Fibroblast of skin of left biceps (primary cell): ENCODE measurements at places on chromosomes 6 and 20.

GRCh38 chr6:159915397-159915796 lies 24.6 kb downstream of the MAS1 start:
- no peak for DNase-seq

DNA sequence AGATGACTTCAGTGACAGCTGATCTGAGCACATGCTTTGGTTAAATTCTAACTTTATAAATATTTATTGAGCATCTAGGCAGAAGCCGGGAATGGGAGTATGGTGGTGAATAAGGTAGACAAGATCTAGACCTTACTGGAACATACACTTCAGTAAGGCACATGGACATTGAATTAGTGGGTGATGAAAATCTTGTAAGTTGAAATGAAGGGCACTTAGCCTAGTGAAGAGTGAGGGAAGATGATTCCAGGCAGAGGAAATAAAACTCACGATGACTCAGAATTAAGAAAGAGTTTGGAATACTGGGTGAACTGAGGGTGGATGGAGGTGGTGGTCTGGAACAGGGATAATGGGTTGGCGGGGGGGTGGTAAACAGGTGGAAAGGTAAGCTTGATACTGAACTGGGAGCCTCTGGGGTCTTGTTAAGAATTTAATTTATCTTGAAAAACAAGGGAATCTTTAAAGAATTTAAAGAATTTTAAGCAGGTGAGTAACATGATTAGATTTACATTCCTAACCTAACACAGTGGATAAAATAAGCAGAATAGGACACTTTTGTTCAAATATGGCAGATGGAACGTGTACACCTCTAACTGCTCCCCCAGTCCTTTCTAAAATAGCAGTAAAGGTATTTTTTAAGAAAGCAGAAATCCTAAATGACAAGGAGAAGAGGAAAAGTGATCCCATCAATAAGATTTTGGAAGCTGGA lies 75.2 kb upstream of the ARHGAP18 start:
- DNase-seq = no peak

DNA sequence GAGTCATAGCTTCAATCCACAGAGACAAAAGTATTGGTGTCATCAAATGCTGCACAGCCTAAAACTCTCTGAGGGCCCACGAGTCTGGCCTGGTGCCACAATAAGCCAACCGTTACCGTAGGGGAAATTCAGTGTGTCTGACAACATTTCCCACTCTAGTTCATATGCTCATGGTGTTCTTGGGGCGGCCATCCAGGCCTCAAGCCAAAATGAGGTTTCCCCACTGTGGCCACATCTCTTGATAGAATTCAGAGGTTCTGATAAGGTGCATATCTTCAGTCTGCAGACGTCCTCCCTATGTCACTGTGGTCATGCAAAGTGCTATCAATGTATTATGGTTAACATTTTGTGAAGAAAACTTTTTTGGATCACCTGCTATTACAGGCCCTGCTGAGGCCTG lies 627.7 kb downstream of the QKI start:
- DNase-seq = no peak

DNA sequence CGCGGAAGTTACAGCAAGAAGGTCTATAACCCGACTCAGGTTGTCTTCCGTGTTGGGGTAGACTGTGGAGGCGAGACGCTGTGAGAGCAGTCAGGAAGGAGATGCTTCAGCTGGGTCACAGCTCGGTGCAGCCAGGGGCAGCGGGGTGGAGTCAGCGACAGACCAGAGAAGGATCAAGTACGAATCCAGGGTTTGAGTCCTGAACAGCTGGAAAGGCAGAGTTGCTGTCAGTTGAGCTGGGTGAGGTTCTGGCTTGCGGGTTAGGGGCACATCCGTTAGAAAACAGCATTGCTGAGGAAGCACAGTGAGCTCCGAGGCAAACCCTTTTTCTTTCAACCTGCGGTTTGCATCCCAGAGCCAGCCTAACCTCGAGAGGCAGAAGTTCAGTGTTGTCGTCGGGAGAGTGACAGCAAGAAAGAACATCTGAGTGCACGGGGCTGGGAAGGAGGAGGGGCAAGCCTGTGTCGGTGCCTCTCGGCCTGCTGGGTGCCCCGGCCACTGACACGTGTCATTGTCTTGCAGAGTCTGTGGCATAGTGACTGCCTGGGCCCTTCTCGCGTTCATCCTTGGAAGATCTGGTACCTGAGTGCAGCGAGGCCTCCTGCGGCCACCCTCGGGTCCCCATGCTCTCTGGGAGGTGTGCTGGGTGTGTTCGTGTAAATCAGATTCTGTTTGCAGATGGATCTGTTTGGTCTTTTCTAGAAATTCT lies 20.0 kb downstream of the PNLDC1 start:
- DNase-seq = no peak

- no peak for DNase-seq
Measured at GRCh38 chr6:16082361-16082760, 46.5 kb upstream of the MYLIP start.

GRCh38 chr6:150967910-150968309 lies 102.4 kb downstream of the MTHFD1L start:
- DNase-seq = no peak

GRCh38 chr6:100685747-100686146 lies 195.4 kb downstream of the ASCC3 start:
- no peak for DNase-seq

GRCh38 chr6:100103194-100103593 lies 109.2 kb upstream of the MCHR2 start:
- no peak for DNase-seq

- DNase-seq = no peak
Measured at GRCh38 chr6:166484863-166485262, 101.6 kb downstream of the RAMACL start.

GRCh38 chr20:53708129-53708968 lies 114.7 kb upstream of the ZNF217 start:
- no peak for DNase-seq

DNA sequence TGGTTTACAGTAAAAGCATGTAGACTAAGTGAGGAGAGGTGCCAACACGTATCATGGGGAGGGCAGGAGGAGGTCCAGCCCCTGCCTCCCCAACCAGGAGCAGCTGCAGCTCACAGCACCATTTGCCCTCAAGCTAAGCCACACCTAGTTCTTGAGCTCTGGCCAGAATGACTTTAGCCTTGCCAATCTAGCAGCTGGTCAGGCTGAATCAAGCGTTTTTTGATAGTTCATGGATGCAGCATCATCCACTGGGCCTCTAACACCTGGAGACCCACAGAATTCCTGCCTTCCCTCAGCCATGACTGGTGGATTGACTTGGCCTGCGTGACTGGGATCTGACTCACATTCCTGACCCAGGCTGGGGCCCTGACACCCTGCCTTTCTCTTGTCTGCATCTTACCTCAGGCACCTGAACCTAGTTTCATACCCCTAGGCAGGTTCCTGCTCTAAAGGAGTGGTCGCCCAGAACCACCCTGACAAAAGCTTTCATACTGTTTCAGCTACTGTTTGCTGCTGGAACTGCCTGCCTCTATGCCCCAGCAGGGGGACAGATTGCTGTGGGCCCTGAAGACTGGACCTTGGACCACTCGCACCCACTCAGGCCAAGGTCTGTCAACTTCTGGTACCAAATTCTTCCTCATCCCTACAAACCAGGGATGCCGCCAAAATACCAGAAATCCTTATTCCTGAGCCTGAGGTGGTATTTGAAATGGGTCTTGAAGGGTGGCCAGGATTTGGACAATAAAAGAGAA lies 122.3 kb downstream of the QRSL1 start:
- DNase-seq = no peak

DNA sequence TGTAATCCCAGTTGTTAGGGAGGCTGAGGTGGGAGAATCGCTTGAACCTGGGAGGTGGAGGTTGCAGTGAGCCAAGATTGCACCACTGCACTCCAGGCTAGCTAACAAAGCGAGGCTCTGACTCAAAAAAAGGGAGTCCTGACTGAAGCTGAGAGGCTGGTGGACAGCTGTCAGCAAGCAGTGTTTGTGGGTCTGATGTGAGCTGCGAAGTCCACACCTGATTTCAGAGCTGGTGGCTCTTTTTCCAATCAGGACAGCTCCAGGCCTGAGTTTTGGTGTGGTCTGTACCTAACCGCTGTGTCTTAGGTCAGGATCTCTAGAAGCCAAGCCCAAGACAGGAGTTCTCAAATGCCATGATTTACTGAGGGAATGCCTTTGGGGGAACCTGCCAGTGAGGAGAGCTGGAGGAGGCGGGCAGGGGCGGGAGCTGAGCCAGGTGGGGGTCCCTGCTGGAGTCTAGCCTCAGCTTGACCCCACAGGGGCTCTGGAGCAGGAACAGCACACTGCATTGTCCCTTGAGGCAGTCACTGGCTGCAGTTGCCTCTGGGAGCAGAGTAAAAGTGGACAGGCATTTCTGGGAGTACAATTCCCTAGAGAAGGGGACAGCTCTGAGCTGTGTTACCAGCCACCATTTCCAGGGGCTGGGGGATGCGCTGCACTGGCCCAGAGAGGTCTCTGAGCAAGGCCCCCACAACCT lies 5.0 kb downstream of the GFRA4 start:
- DNase-seq = no peak

DNA sequence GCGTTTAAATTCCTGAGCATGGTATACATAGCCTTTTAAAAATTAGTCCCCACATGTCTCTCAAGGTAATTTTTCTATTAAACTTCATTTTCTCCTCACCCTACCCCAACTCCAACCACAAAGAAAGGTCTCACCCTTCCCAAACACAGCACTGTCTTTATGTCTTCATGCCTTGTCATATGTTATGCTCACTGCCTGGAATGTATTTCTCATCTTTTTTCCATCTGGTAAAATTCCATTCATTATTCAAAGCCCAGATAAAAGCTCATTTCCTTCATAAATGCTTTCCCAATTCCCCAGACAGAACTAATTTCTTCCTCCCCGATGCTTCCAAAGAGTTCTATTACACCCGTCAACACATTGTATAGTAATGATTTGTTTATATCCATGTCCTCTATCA lies 302.0 kb downstream of the ALDH8A1 start:
- peak; percentile 66 for DNase-seq

DNA sequence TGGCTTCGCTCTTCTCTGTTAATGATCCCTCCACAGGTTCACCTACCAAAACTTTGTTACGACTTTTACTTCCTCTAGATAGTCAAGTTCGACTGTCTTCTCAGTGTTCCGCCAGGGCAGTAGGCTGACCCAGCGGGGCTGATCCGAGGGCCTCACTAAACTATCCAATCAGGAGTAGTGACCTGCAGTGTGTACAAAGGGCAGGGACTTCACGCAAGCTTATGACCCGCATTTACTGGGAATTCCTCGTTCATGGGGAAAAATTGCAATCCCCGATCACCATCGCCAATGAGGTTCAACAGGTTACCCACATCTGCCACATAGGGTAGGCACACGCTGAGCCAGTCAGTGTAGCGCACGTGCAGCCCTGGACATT lies 771.4 kb upstream of the DEFB115 start:
- DNase-seq = no peak

DNA sequence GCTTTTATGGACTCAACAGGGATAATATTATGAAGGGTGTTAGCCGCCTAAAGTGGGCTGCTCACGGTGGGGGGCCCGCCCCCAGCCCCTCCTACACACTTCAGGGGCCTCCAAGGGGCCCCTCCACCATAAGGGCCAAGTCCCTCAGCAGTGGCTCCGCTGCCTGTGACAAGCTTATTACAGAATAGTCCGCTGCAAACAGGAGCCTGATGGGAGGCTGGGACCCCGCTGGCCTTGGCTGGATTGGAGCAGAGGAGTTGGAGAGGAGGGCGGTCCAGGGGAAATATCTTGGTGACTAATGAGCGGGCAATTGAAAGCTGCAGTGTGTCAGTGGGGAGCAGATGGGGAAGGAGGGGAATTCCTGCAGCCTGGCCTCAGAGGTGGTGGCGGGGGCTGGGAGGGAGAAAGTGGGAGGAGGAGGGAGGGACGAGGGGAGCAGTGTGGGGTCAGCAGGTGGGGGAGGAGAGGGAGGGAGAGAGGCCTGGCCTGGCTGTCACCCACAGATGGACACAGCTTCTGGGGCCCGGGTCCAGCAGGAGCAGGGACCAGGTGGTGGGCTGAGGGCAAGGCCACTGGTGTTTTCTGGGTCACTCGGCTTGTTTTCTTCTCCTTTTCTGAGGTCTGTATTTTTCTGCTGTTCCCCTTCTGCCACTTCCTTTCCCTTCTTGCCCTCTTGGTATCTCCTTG lies 57.6 kb upstream of the FOXP4 start:
- peak; percentile 69 for DNase-seq

GRCh38 chr6:165875946-165876345 lies 212.9 kb upstream of the PDE10A start:
- no peak for DNase-seq

DNA sequence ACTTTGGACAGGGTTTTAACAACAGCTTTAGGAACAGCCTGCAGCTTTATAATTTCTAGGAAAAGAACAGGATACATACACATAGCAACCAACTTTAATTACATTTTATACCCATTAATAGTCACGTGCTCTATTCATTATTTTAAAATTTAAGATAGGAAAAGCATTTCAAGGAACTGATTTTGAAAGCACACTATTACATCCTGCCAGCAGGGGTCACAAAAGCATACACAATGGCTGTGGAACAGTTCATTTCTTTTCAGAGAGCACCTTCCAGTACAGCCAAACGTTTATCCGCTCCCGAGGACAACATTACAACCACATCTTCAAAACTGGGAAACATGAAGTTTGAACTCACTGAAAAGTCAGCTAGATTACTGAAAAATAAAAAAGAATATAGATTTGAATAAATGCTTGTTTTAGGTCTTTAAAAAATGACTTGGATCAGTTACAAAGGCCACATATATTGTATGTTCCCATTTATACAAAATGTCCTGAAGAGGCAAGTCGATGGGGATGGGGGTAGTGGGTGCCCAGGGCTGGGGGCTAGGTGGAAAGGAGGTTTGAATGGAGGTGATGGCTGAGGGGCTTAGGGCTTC lies 104.6 kb upstream of the EXOC2 start:
- DNase-seq = peak; percentile 8

DNA sequence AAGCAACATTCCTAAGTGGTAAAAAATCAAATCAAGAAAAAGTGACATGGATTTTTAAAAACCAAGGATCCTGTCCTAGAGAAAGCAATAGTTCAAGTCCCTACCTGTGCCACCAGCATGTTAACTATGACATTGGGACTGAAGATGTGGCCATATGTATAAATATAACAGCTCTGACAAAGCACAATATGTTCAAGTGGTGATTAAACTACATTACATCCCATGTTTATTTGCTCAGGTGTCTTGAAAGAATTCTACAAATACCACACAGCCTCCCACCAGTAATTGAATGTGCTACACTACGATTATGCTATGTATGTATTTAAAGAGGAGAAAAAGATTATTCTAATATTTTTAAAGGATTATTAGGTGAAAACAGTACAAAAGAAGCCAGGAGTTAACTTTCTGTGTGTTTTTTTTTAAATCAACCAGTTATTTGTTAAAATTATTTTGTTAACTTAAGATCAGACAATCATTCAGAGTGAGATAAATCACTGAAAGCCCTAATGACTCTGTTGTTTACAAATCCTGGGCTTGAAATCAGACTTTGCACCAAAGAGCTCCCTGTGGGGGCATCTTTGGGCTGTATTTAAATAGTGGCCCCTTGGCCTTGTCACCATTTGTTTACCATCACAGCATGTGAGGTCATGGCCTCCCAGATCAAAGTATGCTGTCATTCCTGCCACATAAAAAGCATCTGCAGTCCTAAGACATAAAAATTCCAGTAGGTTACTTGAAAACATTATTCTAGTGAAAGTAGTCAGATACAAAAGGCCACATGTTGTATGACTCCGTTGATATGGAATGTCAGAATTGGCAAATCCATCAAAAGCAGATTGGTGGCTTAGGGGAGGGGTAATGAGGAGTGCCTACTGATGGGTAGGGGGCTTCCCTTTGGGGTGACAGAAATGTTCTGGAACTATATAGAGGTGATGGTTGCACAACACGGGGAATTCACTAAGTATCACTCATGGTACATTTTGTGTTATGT lies 17.1 kb downstream of the TTLL2 start:
- DNase-seq = no peak
